ENCODE measurements at places on chromosomes 6 and 20.

- no peak for DNase-seq
These were observed 1107.1 kb upstream of the EYS start for GRCh38 chr6:66814156-66814555.

DNA sequence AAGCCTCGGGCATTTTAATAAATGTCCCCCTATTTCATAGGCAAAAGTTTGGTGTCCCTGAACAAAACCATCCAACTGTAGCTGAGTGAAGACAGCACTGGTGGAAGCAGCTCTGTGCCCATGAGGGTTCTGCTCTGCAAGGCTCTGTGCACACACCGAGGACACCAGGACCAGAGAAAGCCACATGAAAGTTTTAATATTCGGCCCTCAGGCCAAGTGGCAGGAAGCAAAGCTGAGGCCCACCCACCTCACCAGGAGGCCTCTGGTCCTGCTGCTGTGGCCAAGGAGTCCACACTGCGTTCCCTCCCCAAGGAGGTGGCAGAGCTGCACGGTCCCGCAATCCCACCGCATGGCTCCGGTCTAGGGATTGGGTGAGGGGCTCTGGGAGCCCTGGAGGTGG, 62.6 kb upstream of the RPS6KA2 start:
- DNase-seq, result no peak

GRCh38 chr6:161067749-161068148, 76.2 kb downstream of the MAP3K4 start:
- DNase-seq, result no peak

- no peak for DNase-seq
These were observed 78.1 kb upstream of the EZR start for GRCh38 chr6:158897236-158897635.

GRCh38 chr6:166565084-166565967, 21.2 kb downstream of the RAMACL start:
- DNase-seq, result no peak

GRCh38 chr6:25717866-25718740, 36.4 kb upstream of the SLC17A4 start:
- DNase-seq, result peak; percentile 27

- no peak for DNase-seq
These were observed 61.0 kb downstream of the MTFR2 start for GRCh38 chr6:136189104-136189503.

- no peak for DNase-seq
These were observed 140.6 kb downstream of the MTHFD1L start for GRCh38 chr6:151005896-151006632.

- DNase-seq, result no peak
These were observed 83.4 kb downstream of the REV3L start for GRCh38 chr6:111399626-111400025.

DNA sequence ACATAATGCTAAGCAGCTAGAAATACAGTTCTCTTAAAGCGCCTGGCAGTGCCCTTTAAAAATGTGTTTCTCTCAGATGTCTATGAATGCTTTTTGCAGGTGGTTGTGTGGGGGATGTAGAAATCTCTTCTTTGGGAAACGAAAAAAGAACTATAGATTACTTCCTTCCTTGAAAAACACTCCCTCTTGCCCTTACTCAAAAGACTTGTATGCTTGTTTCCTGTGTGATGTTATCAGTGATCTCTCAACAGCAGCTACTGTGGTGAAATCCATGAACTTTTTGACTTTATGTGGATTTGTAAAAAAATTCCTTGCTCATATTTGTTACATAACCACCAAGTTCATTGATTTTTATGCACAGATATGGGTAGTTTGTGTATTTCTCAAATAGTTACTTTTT, 916.5 kb downstream of the QKI start:
- no peak for DNase-seq

GRCh38 chr6:120378582-120379220, 955.6 kb downstream of the TBC1D32 start:
- DNase-seq, result peak; percentile 9

DNA sequence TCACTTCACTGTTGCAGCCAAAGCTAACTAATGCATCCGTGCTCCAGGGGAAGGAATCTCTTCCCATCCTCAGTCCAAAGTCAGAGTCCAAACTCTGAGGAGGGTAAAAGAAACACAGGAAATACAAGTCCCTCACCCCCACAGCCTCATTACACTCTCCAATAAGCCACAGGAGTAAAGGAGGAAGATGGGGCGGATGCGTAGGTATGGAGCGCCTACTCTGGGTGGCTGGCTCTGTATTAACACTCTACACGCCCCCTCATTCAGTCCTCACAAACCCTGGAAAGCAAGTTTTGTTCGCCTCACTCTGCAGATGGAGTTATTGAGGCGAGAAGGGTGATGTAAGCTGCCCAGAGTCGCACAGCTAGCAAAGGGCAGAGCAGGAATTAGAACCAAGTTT, 242.9 kb downstream of the NRN1 start:
- DNase-seq, result no peak
